Right lobe of liver (tissue), 6 donors: ENCODE measurements at places on chromosomes 2 and 18. TPM values are rescaled to one million over a fixed set of nuclear protein-coding genes. Genes with fewer than 3 reads are reported as not detected.
A peak's percentile ranks its signal among the peaks of the same experiment; 100 is the strongest.

The RAD51AP2 gene
- not detected for total RNA-seq

The GCG gene
- total RNA-seq, result not detected

The SERPINB3 gene
- total RNA-seq, result not detected

The MROH2A gene
- 3.6 TPM for total RNA-seq

The IMPACT gene
- 16.0 TPM for total RNA-seq

The ADD2 gene
- 1.00 TPM for total RNA-seq

DNA sequence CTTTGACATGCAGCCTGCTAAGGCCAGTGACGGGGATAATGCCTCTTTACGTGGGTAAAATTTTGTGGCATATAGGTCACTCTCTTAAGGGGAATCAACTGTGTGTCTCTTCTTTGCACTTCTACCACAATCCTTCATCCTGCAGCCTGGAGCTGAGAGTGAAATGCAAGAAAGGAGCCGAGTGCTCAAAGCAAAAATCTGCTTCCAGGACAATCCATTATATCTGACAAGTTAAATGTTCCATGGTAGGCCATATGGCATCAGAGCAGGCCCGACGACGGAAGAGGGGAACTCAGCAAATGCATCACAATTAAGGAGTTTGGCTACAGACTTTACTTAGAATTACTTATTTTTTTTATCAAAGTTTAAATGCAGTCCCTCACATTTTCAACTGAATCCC is 171.2 kb downstream of the TCF4 start:
- H3K36me3 ChIP-seq, result no peaks in the 10 kb centered on the region
- H3K27me3 ChIP-seq, result no peaks in the 10 kb centered on the region
- H3K4me1 ChIP-seq, result no peaks in the 10 kb centered on the region
- no peak overlapping the region for H3K27ac ChIP-seq
- no peak overlapping the region for H3K4me3 ChIP-seq

GRCh38 chr2:118611691-118612090 is 235.8 kb downstream of the EN1 start:
- DNase-seq, result no peak
- H3K4me1 ChIP-seq, result no peaks in the 10 kb centered on the region
- H3K27me3 ChIP-seq, result no peaks in the 10 kb centered on the region
- no peak overlapping the region for H3K4me3 ChIP-seq
- H3K27ac ChIP-seq, result no peak overlapping the region
- no peaks in the 10 kb centered on the region for H3K36me3 ChIP-seq

GRCh38 chr2:140091926-140092325 is 1311.7 kb upstream of the NXPH2 start:
- no peak overlapping the region for H3K4me3 ChIP-seq
- H3K36me3 ChIP-seq, result no peaks in the 10 kb centered on the region
- H3K4me1 ChIP-seq, result no peaks in the 10 kb centered on the region
- no peaks in the 10 kb centered on the region for H3K27me3 ChIP-seq

- H3K4me1 ChIP-seq, result no peaks in the 10 kb centered on the region
- no peaks in the 10 kb centered on the region for H3K27me3 ChIP-seq
- H3K36me3 ChIP-seq, result no peaks in the 10 kb centered on the region
- DNase-seq, result no peak
- no peak overlapping the region for H3K27ac ChIP-seq
Observed at GRCh38 chr2:213818436-213818835, 534.2 kb downstream of the SPAG16 start.

GRCh38 chr18:79951545-79952455 is at the start of gene SLC66A2:
Gene SLC66A2, minus strand, starts transcription at chr18:79951653. Its CDS starts 727 bp downstream, at chr18:79950926.
- no peaks in the 10 kb centered on the region for H3K36me3 ChIP-seq
- peak; percentile 97 for DNase-seq
- H3K4me3 ChIP-seq, result peak within 1 kb of the TSS; percentile 91

GRCh38 chr2:134348760-134349159 is 94.9 kb downstream of the MGAT5 start:
- H3K27me3 ChIP-seq, result no peaks in the 10 kb centered on the region
- H3K4me1 ChIP-seq, result no peaks in the 10 kb centered on the region
- no peaks in the 10 kb centered on the region for H3K36me3 ChIP-seq
- no peak overlapping the region for H3K4me3 ChIP-seq
- no peak for DNase-seq

GRCh38 chr18:79395761-79396404 is at the start of gene NFATC1:
Gene NFATC1, plus strand, starts transcription at chr18:79395930. Its CDS starts 295 bp downstream, at chr18:79396225.
- DNase-seq, result peak; percentile 72
- peak within 1 kb of the TSS; percentile 39 for H3K4me3 ChIP-seq
- H3K27me3 ChIP-seq, result peaks cover 9% of the 10 kb centered on the region
- H3K36me3 ChIP-seq, result no peaks in the 10 kb centered on the region
- no peaks in the 10 kb centered on the region for H3K4me1 ChIP-seq
